ENCODE measurements at places on chromosomes 11 and 22.

DNA sequence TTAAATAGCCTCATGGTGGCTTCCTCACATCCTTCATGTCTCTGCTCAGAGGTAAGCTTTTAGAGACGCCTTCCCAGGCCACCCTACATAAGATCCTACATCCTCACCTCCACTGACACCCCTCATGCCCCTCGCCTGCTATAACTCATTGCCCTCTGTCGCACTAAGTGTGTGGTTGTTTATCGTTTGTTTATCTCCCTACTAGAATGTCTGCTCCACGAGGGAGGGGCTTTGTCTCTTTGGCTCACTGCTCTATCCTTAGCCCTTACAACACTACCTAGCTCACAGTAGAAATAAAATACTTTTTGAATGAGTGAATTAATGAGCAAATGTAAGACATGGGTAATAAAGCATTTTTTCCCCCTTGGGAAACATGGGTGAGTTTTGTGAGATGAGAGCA, 1.3 kb upstream of the CBLIF start:
- DNase-seq, result no peak

GRCh38 chr11:70756756-70757155, 358.4 kb downstream of the CTTN start:
- DNase-seq, result peak; percentile 14

DNA sequence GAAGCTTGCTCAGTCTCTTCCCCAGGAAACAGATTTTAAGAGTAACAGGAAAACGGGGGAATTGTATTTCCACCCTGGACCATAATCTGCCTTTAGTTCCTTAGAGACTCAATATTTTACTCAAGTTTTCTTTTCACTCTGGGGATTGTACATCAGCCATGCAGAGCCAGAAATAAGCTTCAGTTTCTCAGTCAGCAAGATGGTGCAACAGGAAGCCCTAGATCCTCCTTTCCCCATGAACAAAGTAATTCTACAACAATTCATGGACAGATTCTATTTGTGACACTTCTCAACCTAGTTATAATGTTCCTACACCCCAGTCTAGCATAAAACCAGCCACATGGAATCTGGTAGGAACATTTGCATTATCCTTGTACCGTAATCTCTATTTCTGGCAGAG, 24.7 kb downstream of the OR8B2 start:
- no peak for DNase-seq

DNA sequence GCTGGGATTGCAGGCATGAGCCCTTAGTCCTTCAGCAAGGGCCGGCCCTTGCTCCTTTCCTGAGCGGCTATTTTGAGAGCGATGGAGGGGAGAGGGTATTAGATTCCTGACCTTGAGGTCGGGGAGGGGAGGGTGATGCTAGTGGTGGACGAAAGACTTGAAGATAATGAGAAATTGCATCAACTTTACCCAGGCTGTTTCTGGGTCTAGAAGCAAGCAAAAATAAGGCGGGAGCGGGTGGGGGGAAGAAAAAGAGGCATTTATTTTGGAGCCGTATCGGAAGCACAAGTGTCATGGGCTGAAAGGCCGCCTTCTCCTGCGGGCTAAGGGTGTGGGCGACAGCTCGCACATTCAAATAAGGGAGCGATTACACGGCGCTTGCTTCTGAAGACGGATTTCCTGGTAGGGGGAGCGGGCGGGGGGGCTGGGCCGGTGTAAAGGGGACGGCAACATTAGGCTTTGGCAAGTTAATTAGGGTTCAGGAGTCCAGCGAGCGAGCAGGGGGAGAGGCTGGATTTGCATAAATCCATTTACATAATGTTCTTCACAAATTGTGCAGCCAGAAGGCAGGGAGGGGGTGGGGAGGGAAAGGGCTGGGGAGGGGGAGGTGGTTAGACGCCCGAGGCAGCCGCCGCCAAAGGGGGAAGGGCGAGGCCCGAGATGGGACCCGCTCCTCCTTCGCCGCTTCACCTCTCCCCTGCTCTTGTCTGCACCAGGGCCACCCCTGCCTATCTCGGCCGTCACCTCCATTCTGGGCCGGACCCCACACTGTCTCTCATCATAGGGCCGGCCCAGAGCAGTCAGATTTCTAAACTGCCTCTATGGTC, 245.9 kb downstream of the MIAT start:
- DNase-seq, result peak; percentile 38

- DNase-seq, result peak; percentile 26
These were observed 1260.3 kb downstream of the BRD1 start for GRCh38 chr22:48567213-48567975.

DNA sequence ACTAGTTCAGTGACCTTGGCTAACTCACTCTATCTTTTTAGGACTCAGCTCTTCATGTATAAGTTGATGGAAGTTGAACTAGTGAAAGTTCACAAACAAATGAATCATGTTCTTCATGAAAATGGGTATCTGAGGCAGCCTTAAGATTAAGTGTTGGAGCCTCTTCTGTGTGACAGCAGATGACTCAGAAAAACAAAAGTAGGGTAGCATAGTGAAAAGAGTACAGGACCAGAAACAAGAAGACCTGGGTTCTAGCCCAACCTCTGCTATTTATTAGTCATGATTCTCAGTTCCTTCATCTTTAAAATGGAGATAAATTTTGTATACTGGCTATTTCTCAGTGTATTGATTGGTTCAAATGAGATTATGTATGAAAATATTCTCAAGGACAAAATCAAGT, 60.2 kb downstream of the USP35 start:
- no peak for DNase-seq

DNA sequence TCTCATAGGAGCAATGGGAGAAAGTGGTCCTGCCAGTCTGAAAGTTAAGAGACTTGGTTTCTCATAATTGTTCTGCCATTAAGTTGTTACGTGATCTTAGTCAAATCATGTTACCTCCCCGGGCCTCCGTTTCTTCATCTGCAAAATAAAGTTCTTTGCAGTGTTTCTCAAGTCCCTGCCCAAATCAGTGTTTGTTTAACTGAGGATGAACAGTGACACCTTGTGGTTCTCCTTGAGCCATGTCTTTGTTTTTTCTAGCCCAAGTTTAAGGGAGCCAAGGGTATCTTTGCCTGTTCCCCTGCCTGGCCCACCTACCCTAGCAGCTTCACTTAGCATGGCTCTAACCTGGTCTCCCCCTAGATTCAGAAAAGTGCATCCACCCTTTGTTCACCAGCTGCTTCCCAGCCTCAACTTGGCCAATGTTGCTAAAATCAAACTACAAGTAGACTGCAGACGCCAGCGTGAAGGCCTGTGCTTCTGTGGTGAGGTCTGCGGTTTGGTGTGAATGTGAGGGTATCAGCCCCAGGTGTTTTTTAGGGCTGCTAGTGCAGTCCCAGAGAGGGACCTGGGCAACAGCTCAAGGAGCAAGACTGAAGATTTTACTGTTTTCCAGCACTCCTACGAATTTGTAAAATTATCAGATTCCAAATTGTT, 35.5 kb downstream of the FZD4 start:
- DNase-seq, result peak; percentile 85

- peak; percentile 50 for DNase-seq
These were observed 62.6 kb upstream of the RASD2 start for GRCh38 chr22:35477911-35478582.

GRCh38 chr11:44942029-44942955, 8.4 kb downstream of the TP53I11 start:
- peak; percentile 72 for DNase-seq

DNA sequence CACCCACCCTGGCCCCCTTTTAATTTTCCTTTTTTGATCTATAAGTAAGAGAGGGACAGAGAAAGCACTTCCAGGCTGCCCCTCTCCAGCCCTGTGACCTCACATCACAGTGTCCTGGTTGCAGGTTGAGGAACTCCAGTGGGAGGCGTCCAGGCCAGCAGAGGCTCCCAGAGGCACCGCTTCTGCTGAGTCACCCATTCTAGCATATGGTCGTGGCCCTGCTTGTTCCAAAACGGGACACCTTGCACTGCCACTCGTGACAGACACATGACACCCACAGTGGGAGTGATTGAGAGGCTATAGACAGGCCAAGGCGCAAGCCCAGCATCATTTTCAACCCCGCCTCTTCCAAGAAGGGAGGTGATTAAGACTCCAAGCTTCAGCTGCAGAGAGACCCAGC, 16.0 kb upstream of the TMPRSS4 start:
- no peak for DNase-seq

DNA sequence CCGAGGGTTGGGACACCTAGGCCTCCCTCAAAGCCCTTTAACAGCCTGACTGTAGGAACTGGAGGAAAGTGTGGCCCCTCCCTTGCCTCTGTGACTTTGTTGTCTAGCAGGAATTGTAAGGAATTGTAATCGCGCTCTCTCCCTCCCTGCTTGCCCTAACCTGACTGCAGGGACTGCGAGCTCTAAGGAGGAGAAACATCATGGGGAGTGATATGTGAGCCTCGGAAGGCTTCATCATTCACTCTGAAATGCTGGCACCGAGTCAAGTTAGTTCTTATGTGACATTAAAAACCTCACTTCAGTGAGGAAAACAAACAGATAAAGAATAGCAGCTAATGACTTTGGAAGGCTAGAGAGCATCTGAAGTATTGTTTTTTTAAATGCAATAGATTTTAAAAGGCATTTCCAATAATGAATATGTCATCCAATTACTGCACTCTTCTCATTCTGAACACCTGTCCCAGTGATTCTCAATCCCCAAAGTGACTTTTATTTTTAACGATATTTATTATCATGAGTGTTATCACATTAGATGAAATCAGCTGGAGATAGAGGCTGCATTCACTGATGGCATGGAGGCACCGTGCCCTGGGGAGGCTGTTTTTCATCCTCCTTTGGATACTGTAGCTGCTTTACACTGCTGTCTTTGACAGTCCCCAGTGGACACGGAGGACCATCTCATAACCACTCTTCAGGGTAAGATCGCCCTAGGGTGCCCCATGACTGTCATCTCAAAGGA, 58.5 kb upstream of the NTM start:
- DNase-seq, result peak; percentile 45

- DNase-seq, result no peak
These were observed 13.6 kb downstream of the IPO7 start for GRCh38 chr11:9397746-9398680.

DNA sequence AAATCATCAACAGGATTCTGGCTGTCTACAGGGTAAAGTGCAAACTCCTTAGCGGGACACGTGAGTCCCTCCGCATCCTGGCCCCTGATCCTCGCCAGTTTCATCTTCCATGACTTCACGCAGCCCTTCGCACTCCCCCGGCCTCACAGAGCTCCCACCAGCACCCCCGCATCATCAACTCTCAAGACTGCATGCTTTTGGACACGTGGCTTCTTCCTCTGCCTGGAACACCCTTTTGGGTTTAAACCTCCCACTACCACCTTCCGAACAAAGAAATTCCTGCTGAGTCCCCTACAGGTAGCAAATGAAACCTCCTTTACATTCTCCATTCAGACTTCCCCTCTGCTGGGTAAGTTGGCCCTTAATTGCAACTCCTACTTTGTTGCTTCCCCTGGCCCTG, 12.6 kb upstream of the EIF3M start:
- DNase-seq, result no peak

DNA sequence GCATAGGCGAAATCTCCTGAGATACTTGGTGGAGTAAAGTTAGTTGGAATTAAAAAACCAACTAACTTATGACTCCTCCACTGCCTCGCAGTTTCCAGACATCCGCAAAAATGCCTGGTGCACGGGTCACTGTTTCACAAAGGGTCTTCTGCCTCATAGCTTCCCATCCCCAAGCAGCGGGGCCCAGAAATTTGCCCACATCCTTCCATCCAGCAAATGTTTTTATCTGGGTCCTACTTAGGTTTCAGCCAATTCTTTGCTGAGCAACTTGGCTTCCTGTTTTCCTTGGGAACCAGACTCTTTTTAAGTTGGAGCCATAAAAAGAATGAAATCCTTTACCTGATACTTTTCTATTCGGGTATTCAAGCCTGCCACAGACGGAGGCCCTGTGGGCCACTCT, 36.2 kb downstream of the FZD4 start:
- DNase-seq, result no peak

GRCh38 chr11:62324731-62325556, 12.3 kb upstream of the ASRGL1 start:
- DNase-seq, result peak; percentile 34

DNA sequence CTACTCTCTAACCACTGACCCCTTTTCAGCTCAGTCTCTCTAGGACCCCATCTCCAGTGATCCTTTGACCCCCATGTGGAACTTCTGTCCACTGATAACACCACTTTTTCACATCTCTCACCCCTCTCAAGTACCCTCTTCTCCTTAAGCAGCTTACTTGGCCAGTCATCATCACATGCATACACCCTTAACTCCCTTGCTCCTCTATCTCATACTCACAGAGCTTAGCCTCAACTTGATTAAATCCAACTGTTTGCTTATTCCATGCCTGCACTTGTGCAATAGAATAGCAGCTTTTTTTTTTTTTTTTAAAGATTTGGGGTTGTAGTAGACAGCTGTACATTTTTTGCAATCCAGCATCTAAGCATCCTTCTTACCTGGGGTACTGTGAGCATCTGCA, 22.2 kb downstream of the AQP11 start:
- no peak for DNase-seq

DNA sequence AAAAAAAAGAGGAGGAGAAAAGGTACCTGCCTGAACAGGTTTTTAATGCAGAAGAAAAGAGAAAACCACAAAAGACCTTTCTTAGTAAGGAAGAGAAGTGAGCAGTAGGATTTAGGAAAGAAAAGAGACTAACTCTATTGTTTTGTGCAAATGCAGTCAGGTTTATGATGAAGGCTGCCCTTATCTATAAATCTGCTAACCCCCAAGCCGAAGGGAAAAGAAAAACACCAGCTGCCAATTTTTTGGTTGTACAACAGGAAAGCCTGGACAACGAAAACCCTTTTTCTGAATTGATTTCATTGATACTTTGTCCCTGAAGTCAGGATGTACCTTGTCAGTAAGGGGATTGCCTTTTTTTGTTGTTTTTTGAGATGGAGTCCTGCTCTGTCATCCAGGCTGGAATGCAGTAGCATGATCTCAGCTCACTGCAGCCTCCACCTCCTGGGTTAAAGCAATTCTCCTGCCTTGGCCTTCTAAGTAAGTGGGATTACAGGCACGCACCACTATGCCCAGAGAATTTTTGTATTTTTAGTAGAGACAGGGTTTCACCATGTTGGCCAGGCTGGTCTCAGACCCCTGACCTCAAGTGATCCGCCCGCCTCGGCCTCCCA, 21.2 kb downstream of the POLD4 start:
- no peak for DNase-seq

- DNase-seq, result no peak
These were observed 16.0 kb upstream of the TMPRSS13 start for GRCh38 chr11:117945047-117945810.

All from tongue (tissue), 3 donors.